Activated naive CD8-positive, alpha-beta T cell treated with anti-CD3 and anti-CD28 coated beads, Interleukin-2, amount 50 U/mL, for 16 hours (primary cell): ENCODE measurements at places on chromosomes 16 and 17.

DNA sequence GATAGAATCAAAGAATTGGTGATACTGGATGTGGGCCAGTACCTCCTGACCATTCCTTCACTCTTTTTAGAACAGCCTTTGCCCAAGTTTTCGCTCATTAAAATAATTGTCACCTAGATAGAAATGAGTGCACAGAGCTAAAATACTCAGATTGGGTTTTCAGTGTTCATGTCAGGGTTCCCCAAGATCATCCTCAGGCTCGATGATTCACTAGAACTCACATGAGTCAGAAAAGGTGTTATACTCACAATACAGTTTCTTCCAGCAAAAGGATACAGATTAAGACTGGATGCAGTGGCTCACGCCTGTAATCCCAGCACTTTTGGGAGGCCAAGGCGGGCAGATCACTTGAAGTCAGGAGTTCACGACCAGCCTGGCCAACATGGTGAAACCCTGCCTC lies 19.9 kb downstream of the ERCC4 start:
- no peak for DNase-seq

- no peak for DNase-seq
Observed at GRCh38 chr17:68505951-68506350, 6.3 kb upstream of the PRKAR1A start.

DNA sequence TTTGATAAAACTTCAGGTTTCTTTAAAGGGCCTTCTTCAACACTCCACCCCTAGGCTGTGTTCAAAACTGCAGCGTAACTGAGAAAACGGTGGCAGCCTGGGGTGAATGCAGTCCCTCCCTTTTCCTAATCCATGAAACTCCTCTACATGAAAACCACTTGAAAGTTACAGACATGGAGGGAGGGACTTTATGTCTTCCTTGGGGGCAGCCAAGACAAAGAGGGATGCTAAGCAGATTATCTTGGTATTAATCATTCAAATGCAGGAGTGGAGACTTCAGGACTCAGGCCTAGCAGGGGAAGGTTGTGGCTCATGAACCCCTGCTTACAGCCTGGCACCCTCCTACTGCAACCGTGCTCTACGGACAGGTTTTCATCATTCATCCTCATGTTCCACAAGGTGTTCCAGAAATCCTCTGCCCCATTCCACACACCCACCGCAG lies 46.8 kb downstream of the RNF112 start:
- no peak for DNase-seq

GRCh38 chr16:2826591-2827373 lies 3.3 kb upstream of the ZG16B start:
- no peak for DNase-seq

DNA sequence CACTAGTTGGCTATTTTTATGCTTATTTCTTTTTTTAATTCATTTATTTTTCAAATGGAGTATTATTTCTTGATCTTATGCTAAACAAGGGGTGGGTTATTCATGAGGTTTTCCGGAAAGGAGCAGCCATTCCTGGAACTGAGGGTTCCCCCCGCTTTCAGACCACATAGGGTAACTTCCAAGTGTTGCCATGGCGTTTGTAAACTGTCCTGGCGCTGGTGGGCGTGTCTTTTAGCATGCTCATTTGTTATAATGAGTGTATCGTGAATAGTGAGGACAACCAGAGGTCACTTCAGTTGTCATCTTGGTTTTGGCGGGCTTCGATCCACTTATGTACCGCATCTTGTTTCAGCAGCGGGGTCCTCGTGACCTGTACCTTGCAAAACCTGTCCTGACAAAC lies 29.6 kb upstream of the ASGR2 start:
- no peak for DNase-seq

GRCh38 chr16:85752511-85753420 lies 1.9 kb upstream of the C16orf74 start:
- no peak for DNase-seq

- no peak for DNase-seq
Observed at GRCh38 chr17:64150237-64151015, 20.5 kb upstream of the ERN1 start.

DNA sequence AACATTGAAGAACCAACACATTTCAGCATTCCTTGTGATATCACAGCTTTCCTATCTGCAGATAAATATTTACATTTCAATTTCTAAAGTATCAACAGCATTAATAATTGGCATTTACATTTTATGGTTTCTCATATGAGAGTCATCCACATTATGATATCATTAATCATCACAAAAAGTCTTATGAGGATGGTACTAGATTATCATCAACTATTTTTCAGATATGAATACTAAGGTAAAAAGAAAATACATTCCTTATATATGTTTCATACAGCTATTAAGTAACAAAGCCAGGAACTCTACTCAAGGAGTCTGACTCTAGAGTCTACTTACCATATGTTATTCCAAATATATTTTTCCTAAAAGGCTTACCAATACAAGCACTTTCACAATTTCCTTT lies 40.7 kb downstream of the ABCA5 start:
- DNase-seq: no peak

GRCh38 chr17:3558603-3559269 lies 1.1 kb upstream of the TRPV3 start:
- DNase-seq: no peak

DNA sequence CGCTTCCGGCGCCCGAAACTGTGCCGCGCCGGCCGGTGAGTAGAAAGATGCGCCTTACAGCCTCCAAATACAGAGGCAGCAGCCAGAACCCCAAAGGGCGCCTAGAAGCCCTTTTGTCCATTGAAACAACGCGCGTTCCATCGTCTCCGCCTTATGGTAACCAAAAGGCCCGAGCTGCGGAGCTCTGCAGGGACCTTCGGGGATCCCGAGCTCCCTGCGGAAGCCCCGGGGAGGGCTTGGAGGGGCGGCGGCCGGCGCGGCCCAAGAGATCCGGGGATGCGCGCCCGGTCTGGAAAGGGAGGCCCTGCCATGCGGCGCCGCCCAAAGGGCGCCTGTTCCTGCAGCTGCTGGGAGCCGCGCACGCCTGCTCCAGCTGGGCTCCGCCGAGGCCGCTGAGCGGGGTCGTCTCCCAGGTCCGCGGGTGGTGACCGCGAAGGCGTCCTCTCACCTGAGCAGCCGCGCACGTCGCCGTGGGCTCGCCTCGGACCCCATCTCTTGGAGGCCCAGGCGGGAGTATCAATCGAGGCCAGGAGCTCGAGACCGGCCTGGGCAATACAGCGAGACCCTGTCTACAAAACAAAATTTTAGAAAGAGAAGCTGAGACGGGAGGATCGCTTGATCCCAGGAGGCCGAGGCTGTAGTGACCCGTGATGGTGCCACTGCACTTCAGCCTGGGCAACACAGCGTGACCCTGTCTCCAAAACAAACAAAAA lies 742 bp upstream of the FBXO31 start:
- no peak for DNase-seq

DNA sequence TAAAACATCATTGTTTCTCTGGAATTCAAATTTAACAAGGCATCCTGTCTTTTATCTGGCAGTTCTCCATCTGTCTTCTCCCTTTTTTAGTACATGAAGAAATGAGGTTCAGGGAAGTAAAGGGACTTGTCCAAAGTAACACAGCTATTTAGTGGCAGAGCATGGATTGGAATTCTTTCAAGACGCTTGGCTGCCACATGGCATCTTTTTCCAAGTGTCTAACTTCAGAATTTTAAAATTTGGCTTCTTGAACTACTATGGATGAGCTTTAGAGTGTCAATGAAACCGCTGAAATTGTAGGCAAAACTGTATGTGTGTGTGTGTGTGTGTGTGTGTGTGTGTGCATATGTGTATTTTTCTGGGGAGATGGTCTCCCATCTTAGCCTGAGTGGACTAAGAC lies 5.2 kb upstream of the TMIGD1 start:
- no peak for DNase-seq

DNA sequence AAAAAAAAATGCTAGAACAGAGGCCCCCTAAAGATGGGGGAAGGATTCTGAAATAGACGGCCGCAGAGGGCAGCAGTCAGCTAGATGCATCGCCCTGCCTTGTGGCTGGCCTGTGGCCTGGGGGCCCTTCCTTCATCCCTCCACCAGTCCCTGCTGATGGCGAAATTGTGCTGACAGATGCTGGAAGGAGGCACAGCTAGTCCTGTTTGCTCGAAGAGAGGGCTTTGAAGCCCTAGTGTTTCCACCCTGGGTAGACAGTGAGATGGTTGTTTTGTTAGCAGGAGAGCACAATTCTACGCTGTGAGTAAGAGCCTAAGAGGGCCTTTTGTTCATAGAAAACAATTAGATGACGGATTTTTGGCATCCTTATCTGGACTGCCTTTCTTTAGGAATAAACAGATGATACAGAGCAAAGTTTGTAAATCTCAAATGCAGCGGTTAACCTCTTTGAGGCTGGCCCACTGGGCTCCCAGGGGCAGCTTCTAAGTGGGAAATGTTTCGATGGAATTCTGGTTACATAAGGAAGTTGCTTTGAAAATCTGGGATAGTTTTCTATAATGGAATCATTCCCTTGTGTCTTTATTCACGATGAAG lies 23.0 kb downstream of the VPS35L start:
- DNase-seq: no peak

GRCh38 chr16:59341368-59341767 lies 607.3 kb upstream of the GOT2 start:
- no peak for DNase-seq

GRCh38 chr16:56257239-56257638 lies 66.0 kb downstream of the GNAO1 start:
- no peak for DNase-seq

DNA sequence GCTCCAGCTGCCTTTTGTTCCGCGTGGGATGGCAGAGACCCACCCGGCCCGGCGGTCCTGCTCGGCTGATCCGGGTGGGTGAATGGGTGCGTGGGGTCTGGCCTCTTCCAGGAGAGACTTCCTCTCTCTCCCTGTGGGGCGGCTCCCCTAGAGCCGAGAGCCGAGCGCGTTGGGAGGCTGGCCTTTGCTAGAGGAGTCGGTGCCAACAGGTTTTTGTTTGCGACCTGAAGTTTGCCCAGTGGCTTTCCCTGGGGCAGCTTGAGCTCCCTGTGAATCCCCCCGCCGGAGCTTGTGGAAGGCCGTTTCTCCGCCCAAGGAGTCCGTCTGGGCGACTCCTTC lies 970 bp downstream of the EPN2 start:
- no peak for DNase-seq

DNA sequence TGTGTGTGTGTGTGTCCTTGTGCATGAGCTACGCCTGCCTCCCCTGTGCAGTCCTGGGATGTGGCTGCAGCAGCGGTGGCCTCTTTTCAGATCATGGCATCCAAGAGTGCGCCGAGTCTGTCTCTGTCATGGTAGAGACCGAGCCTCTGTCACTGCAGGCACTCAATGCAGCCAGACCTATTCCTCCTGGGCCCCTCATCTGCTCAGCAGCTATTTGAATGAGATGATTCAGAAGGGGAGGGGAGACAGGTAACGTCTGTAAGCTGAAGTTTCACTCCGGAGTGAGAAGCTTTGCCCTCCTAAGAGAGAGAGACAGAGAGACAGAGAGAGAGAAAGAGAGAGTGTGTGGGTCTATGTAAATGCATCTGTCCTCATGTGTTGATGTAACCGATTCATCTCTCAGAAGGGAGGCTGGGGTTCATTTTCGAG lies 22.5 kb downstream of the STAT5A start:
- DNase-seq: no peak

GRCh38 chr17:16247586-16247984 lies 30.6 kb downstream of the PIGL start:
- no peak for DNase-seq

DNA sequence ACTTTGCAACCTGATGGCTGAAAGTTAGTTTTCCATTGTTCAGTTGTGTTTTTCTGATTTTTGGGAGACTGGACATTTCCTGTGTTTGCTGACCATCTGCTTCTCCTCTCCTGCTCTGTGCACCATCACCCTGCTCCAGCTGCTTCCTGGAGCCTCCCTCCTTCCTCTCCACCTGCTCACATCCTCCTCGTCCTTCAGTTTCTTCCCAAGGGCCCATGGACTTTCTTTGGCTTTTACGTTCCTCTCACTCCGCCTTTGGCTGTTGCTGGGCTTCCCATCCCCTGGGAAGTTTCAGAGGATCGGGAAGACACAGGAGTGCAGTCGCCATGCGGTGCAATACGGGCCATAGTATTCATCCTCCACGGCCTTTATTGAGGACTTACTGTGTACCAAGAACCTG lies 61.6 kb downstream of the TNFRSF13B start:
- DNase-seq: no peak

- DNase-seq: no peak
Observed at GRCh38 chr17:11287791-11288190, 46.8 kb downstream of the SHISA6 start.
